T-helper 17 cell (primary cell): ENCODE measurements at places on chromosomes 5 and 9.

GRCh38 chr9:122961139-122961538 lies 20.3 kb downstream of the RABGAP1 start:
- DNase-seq: no peak

DNA sequence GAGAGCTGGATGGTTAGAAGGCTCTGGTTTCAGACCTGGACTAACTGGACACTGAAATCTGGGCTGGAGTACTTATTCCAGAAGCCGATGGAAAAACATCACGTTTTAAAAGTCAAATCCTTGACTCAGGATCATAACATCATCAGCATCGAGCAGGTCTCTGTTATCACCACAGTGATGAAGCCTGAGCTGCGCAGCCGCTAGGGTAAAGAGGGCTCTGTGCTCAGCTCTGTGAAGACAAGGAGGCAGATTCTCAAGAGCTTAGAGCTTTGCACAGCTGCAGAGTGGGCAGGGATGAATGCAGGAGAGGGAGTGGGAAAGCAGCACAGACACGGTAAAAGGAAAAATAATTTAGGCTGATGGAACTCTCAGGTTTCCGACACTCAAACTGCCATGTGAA lies 208.8 kb upstream of the TAS2R1 start:
- DNase-seq: no peak

GRCh38 chr9:76302543-76302942 lies 91.7 kb downstream of the RFK start:
- no peak for DNase-seq

DNA sequence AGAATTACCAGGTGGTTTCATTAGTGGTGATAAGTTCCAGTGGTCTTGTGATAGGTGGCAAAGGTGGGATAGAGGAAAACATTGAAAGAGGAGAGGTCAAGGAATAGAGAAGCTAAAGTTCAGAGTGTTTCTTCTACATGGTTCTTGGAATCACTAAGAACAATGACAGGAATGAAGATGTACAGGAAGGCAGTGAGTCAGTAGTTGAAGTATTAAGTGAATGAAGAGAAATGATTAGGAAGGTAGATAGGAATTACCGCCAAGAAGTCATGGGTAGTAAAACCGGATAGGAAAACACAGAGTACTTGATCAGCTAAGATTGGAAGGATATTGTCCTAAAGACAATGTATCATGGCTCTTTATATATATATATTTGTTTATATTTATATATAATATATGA lies 37.9 kb upstream of the RASA1 start:
- DNase-seq: no peak

DNA sequence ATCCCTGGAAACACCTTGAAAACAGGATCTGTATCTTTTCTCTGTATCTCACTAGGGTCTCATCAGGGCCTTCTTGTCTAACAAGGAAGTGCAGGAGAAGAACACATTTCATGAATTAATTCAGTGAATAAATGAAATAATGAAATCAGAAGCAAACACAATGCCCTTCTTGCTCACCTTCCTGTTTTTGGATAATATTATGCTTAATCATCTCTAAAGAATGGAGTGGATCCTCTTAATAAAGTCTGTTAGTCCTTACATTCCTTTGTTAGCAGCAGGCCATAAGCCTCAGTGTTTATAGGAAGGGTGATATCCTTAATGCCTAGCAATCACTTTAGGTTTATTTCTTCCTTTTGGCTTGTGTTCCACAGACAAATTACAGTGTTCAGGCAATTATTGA lies 837.1 kb upstream of the SEMA6A start:
- no peak for DNase-seq

GRCh38 chr9:110131499-110131898 lies 76.5 kb downstream of the C9orf152 start:
- no peak for DNase-seq

- no peak for DNase-seq
Measured at GRCh38 chr9:124363326-124364096, 51.7 kb downstream of the PSMB7 start.

DNA sequence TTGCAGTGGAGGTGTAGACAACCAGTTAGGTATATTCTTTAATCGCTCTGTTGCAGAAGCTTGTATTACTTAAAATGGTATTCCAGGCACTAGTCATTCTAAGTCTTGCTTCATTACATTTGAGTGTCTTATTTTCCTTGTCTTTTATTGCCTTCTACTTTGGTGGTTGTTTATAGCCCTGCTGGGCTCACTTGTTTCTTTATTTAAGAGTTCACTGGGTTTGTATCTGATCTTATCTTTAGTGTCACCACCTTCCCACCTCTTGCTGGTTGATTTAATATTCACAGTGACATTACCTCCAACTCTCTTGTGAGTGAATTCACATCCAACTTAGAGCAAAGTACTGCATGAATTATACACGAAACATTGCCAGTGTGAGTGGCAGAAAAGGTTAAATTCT lies 83.6 kb upstream of the BNC2 start:
- no peak for DNase-seq

DNA sequence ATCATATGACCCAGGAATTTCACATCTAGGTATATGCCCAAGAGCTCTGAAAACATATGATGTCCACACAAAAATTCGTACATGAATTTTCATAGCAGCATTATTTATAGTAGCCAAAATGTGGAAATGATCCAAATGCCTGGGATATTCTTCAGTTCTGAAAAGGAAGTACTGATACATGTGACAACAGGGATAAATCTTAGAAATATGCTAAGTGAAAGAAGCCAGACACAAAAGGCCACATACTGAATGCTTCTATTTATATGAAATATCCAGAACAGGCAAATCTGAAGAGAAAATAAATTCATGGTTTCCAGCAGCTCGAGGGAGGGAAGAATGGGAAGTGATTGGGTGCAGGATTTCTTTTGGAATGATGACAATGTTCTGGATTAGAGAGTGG lies 16.8 kb upstream of the ZBTB43 start:
- DNase-seq: no peak

DNA sequence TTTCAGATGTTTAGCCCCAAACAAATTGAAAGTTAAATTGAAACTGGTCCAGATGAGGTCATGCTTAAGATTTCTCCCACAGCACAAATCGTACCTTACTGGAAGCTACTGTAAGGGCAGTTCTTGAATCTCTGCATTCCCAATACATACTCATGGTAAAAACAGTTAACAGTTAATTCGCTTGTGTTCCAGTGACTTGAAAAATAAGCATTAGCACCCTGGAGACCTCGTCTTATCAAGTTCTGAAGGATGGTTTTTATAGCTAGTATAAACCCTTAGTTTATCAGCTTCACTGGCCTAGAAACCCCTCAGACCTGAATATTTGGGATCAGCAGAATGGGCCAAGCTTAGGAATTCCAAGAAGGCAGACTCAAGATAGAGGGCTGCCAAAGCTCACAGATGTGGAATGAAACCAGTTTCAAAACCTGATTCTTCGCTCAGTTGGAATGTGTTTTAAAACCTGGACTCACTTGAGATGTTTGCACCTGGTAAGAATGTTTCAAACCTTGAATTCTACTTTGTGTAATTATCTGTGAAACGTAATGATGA lies 103.6 kb downstream of the C9orf152 start:
- DNase-seq: no peak

DNA sequence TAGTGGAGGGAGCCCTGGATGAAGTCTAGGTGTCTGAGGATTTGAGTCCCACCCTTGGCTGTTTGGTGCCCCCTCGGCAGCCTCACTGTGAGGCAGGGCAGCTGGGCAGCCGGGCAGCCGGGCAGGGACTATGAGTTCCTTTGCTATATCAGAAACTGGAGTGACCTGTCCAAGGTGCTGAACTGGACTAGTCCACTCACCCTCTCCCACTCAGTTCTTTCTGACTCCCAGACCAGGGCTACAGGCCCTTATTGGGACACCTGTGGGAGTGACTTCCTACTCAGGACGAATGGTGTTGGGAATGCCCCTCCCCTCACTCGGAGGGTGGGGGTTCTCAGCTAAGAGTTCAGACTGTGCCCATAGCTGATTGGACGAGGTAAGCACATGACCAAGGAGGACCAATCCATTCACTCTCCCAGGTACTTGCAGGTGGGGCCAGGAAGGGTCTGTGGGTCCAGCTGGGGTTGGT lies 34.1 kb upstream of the RAPGEF1 start:
- no peak for DNase-seq

GRCh38 chr9:105930011-105930627 lies 235.8 kb downstream of the TMEM38B start:
- DNase-seq: no peak

DNA sequence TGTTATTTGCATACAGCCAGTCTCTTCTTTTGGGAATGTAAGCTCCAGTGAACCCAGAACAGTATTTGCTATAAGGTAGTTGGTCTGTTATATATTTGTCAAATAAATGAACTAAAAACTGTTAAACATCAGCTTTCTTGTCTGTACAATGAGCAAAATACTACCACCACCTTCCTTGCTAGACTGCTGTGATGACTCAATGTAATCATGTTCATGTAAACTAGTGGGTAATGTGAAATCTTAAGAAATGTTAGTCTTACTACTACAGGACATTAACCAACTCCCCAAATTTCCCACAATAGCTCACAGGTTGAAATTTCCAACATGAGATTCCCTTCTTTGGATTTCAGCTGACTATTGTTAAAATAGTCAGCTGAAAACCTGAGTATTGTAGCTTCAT lies 176.1 kb downstream of the TRPM3 start:
- DNase-seq: no peak

DNA sequence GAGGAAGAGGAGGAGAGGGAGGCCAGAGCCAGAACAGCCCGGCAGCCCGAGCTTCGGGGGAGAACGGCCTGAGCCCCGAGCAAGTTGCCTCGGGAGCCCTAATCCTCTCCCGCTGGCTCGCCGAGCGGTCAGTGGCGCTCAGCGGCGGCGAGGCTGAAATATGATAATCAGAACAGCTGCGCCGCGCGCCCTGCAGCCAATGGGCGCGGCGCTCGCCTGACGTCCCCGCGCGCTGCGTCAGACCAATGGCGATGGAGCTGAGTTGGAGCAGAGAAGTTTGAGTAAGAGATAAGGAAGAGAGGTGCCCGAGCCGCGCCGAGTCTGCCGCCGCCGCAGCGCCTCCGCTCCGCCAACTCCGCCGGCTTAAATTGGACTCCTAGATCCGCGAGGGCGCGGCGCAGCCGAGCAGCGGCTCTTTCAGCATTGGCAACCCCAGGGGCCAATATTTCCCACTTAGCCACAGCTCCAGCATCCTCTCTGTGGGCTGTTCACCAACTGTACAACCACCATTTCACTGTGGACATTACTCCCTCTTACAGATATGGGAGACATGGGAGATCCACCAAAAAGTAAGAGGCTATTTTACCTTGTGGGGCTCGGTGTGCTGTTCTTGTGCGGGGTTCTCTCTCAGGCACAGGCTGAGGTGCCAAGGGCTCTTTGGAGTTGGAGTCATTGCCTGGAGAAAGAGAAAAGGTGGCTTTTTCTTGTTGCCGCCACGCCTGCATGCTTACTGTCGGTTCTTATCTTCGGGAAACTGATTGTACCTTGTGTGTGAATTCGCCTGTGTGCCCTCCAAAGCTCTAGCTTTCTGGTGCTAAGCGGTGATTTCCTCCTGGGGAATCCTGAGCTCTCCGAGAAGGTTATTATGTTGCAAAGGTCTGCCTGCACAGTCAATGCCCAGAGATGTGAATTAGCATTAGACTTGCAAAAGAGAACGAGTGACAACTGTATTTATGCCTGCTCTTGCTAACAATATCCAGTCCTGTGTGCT lies at the start of gene ISL1:
Gene ISL1, plus strand, starts transcription at position 318 of the 991 bp plus-strand sequence. Its CDS starts 224 bp downstream, at position 542.
- no peak for DNase-seq

GRCh38 chr9:104448036-104448435 lies 56.0 kb upstream of the OR13F1 start:
- no peak for DNase-seq

DNA sequence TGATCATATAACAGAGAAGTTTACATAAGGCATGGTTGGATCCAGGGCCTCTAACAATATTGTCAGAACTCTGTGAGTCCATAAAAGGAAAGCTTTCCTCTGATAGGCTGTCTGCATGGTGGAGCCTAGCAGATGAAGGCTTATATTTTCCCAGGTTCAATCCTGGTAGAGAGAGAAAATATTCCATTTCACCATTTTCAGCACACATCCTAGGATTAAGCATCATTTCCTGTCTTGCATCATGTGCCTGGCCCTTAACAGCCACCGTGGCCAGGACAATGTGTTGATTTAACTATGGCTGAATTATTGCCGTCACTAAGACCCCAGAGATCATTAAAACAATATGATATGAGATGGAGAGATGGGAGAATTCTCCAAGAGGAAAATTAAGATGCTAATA lies 90.9 kb upstream of the GRIA1 start:
- no peak for DNase-seq

DNA sequence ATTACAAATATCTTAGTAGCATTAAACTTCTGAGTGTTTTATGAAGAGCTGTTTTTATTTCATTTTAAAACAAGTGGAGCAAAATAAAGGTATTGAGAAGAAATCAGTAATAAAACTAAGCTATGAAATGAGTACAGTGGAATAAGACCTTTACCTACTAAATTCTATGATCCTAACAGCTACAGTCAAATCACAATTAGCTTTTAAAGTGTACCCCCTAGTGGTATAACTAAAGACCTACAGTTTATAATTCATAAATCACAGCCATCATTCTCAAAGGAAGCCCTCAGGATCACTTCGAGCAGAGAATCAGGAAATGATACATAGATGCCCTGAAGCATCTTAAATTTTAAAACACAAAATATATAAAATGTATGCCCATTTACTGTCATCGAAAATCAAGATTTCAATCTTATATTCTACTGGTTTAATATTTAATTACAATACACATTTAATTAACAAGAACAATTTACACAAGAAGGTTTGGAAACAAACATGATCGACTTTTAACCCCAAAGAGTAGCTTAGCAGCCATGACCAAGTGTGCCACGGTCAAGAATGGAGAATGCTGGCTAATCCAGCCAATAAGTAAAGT lies 12.3 kb downstream of the CCNH start:
- no peak for DNase-seq

DNA sequence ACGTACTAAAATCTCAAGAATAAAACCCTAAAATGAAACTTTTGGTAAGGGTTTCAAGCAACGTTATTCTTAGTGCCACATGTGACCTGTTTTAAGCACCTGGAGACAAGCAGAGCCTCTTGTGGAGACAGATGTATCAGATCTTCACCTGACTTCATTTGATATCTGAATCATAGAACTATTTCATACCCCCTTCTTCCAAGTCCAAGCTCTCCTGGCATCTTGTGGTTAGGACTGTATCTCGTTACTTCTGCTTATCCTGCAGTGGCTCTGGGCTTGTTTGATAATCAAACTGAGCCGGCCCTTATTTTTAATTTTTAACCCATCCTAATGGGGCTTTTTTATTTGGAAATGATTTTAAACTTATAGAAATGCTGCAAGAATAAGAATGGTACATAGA lies 11.1 kb upstream of the FSD1L start:
- no peak for DNase-seq

DNA sequence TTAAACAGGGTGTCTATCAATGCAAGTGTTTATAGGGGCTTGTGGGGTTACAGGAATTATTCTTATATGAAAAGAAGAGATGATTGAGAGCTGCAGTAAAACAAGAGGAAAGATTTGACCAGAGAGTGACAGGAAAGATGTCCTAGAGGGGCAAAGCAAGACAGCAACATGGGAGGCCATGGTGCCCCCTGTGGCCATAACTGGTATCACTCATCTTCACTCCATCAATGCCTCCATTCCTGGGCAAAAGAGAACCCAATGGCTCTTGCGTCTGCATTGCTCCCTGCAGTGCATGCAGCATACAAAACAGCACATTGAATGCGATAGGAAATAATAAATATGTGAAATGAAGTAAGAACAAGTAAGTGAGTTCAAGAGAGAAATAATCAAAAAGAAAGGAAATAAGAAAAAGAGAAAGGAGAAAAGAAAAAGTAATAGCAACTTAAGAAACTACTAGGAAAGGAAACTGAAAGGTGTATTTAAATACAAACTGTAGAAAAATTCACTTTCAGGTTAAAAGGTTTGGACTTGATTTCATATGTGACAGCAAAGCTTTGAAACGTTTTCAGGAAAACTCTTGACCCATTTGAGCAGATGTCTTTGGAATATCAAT lies 206.6 kb downstream of the SEMA5A start:
- DNase-seq: no peak
